ENCODE measurements at places on chromosomes 5 and 9.

DNA sequence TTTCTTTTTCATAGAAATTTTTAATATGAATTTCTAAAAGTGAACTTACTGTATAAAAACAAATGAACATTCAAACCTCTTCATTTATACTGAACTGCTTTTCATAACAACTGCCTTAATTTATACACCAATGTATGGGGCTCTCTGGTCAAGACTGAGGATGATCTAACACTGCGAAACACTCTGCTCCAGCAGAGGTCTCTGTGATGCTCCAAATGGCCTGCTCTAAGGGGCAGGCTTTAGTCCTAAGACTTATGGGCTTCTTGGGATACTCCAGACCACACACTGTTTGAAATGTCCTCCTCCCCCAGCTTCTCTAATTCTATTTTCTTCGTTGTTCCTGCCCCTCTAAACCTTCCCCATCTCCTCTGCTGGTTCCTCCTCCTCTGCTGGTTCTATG lies 58.5 kb downstream of the LIFR start:
- no peak for DNase-seq

- no peak for DNase-seq
Observed at GRCh38 chr9:133773889-133774655, 35.9 kb upstream of the SARDH start.

GRCh38 chr5:143215690-143216089 lies 187.8 kb downstream of the NR3C1 start:
- no peak for DNase-seq

DNA sequence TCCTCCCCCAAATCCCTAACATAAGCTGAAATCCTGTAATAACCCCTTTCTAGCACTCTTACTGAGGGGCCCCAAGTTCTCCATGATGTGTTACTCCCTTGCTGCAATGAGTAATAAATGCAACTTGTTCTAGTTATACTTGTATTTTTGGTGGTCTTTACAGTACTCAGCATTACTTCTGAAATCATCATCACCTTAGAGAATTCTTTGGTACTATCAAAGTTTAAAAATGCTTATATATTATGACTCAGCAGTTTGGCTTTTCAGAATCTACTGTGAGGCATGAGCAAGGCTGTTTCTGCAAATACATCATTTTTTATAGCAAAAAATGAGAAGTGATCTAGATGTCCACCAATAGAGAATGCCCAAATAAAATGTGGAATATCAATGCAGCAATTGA lies 20.7 kb upstream of the ROPN1L start:
- DNase-seq = no peak

GRCh38 chr9:98997604-98998003 lies 53.9 kb downstream of the COL15A1 start:
- no peak for DNase-seq

GRCh38 chr9:37920471-37921167 lies 16.7 kb upstream of the SLC25A51 start:
- DNase-seq = peak; percentile 7

DNA sequence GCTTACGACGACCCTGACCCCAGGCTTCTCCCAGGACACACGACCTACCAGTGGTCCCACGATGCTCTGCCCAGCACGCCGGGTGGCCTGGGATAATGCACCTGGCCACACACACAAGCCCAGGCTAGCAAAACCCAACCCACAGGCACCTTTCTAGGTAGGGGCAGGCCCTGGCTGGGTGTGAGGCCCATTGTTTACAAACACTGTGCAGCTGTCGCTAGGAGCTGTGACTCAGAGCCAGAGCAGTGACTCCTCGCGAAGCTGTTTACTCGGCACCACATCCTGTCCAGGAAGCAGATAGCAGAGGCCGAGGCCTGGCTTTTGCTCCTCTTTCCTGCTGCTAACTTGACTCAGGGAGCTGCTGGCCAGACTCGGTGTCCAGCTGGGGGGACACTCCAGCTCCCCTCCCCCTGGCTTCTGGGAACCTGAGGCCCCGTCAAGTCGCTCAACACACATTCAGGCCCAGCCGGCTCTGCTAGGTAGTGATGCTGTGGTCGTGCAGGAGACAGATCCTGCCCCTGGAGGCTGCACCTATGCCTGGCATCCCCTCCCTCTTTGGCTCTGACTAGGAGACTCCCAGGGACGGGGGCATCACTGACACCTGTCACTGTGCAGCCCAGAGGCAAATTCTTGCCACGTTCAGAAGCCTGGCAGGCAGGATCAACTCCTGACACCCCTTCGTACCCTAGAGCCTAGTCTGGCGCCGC lies 12.8 kb upstream of the RALGDS start:
- peak; percentile 96 for DNase-seq

DNA sequence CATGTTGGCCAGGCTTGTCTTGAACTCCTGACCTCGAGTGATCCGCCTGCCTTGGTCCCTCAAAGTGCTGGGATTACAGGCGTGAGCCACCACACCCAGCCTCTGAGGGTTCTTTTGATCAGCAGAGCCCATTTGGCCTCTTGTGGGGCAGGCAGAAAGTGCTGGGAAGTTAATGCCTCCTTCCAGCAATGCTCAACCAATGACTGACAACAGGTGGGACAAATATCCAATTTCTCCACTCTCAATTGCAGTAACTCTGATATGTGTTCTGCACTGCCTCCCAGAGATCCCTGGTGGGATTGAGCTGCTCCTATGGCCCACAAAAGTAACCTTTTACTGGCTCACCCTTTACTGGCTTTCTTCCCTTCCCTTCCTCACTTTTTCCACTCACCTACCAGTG lies 79.9 kb upstream of the APC start:
- no peak for DNase-seq

DNA sequence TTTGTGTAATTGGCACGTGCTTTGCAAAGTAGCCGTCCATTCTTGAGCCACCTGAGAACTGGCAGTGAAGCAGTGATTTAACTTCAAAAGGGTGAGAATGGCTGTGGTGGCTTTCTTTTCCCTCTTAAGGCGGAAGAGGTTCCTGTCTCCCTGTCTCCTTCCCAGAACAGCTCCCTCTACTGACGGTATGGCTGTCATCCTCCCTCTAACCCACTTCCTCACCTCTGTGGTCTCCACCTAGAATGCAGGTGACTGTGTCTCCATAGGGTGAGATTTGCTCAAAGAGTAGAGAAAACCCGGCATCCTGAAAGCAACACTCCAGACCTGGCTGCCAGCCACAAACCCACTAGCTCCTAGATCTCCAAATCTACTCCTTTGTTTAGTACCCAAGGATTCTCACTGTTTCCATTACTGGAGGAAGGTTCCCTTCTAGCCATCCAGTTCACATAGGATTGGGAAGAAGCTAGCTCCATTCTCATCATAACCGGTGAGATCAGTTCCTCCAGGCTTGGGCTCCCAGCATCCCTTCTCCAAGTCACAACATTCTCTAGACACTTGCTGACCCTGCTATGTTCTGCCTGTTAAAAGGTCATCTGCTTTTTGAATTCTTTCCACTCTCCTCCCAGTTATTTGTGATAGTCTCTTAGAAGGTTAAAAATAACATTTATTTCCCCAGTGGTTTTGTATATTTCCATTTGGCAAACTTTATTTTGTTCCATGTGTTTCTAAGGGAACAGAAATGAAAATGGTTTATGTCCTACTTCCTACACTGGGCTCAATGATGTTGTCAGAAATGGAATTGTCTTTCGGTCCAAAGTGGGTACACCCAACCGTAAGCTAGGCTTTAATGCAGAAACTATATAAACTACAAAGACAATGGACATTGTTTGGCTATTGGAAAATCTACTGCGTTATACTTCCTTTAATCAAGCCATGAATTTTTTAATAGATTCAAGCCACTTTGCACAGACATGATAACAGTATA lies 269.4 kb downstream of the CWC27 start:
- peak; percentile 51 for DNase-seq

- no peak for DNase-seq
Observed at GRCh38 chr5:108753877-108754276, 6.2 kb downstream of the FER start.

DNA sequence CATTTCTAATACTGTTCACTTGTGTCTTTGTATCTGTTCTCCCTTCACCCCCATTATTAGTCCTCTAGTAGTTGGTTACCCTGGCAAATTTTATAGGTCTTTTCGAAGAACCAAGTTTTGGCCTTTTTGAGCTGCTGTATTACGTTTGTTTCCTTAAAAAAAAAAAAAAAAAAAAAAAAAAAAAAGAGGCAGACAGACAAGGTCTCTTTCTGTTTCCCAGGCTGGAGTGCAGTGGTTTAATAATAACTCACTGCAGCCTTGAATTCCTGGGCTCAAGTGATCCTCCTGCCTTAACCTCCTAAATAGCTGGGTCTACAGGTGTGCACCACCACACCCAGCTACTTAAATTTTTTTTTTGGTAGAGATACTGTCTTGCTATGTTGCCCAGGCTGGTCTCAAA lies 20.9 kb downstream of the DDX4 start:
- no peak for DNase-seq

DNA sequence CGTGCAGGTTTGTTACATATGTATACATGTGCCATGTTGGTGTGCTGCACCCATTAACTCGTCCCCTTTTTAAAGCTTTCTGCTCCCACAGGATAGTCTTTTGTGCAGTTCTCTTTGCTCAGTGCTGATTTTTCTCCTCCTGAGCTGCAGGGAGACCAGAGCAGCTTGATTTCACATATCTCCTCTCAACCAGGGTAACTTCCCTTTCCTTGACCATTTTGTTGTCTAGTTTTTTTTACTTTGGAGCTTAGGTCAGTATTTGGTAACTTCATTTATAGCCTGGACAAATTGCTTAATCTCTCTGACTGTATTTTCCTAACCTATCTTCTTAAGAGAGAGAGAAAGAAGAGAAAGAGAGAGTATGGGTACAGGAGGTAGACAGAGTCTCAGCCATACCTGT lies 137.1 kb upstream of the ZNF366 start:
- DNase-seq = no peak

GRCh38 chr5:16461782-16462181 lies 3.8 kb downstream of the ZNF622 start:
- no peak for DNase-seq

DNA sequence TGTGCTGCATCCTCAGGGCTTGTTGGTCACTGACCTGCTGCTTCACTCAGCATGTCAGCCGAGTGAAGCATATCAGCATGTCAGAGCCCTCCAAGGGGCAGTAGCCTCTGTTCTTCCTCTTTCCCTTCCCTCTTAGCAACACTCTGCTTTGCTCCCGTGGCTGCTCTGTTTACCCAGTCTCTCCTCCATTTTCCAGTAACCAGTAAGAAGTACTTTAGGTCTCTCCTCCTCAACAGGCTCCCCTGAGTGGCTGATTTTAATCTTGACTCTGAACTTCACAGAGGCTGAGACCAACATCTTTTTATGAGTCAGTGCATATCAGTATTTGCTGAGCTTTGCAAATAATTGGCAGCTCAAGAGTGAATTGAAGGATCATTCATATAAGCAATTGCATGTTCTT lies 18.6 kb upstream of the ADRB2 start:
- DNase-seq = no peak

DNA sequence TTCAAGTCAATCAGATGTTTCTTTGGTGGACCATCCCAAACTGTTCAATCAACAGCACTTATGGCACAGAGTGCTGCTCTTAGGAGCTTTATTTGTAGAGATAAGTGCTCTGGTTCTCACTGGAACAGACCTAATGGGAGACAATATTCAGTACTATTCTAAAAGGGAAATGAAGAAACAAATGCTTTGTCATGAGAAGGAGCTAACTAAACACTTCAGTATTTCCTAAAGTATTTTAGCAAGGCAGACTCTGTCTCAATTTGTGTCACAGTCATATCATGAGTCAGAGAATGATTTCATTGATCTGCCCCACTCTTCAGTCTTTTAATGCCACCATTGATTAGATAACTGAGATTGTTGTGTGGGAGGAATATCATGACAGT lies 175.3 kb downstream of the SLF1 start:
- no peak for DNase-seq

DNA sequence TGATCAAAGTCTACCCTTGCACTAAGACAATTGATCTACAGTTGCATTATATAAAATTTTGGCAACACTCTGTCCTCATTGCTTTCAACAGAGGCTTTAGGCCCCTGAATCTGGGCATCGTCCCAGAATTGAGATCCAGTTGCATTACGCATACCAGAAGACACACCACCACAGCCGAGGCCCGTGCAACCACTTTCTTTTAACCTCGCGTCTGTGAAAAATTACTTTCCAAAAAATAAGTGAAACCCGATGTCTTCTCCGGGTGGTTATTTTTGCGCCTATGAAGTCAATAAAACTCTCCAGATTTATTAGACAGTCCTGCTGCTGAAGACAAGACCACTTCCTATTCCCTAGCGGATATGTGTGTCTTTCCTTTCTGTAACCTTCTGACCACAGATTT lies 52.1 kb upstream of the NFIB start:
- DNase-seq = no peak

GRCh38 chr5:36492984-36493654 lies 113.3 kb upstream of the SLC1A3 start:
- no peak for DNase-seq

- DNase-seq = no peak
Observed at GRCh38 chr5:65978251-65978650, 51.9 kb downstream of the ERBIN start.
